ENCODE measurements at places on chromosomes 6 and 20. TPM values are rescaled to one million over a fixed set of nuclear protein-coding genes. Genes with fewer than 3 reads are reported as not detected.

The ITPR3 gene
- total RNA-seq = 45.8 TPM

The OR2H2 gene
- not detected for total RNA-seq

The PRDM1 gene
- total RNA-seq = 5.3 TPM

The ACTL10 gene
- total RNA-seq = not detected

The FAM83B gene
- total RNA-seq = 0.09 TPM

The MEI4 gene
- total RNA-seq = not detected
